ENCODE measurements at places on chromosomes 12 and 14. TPM values are rescaled to one million over a fixed set of nuclear protein-coding genes. Genes with fewer than 3 reads are reported as not detected.
A peak's percentile ranks its signal among the peaks of the same experiment; 100 is the strongest.

GRCh38 chr14:22070119-22070982 is 396.7 kb upstream of the OR4E1 start:
- H3K4me3 ChIP-seq, result peak overlapping the region; percentile 79
- peak overlapping the region; percentile 89 for H3K27ac ChIP-seq
- no peaks in the 10 kb centered on the region for H3K36me3 ChIP-seq
- H3K27me3 ChIP-seq, result no peaks in the 10 kb centered on the region

DNA sequence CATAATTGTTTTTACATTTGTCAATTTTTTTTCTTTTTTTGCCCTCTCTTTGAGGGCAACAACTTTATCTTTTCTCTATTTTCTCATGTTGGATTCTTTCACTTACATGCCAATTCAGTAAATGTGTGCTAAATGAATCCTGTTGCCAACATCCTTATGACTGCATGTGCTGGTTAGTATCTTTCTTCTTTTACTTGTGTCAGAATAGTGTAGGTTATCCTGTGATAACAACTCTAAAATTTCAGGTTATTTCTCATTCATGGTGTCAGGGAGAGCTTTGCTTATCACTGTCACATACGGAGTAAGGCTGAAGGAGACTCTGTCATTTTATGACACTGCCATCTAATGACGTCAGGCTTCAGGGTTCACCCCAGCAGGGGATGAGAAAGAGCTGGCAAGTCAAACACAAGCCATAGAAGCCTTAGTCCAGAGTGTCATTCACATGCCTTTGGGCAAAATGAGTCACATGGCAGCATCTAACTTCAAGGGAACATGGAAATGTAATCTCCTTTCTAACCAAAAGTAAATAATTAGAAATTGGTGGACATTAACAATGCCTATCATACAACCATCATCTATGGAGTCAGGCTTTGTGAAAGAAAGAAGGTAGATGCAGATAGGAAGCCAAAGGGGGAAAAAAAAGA is 242.5 kb upstream of the ATP2B1 start:
- H3K36me3 ChIP-seq, result no peaks in the 10 kb centered on the region
- no peak overlapping the region for H3K27ac ChIP-seq
- peaks cover 46% of the 10 kb centered on the region for H3K4me1 ChIP-seq
- H3K4me3 ChIP-seq, result no peak overlapping the region
- no peaks in the 10 kb centered on the region for H3K27me3 ChIP-seq

DNA sequence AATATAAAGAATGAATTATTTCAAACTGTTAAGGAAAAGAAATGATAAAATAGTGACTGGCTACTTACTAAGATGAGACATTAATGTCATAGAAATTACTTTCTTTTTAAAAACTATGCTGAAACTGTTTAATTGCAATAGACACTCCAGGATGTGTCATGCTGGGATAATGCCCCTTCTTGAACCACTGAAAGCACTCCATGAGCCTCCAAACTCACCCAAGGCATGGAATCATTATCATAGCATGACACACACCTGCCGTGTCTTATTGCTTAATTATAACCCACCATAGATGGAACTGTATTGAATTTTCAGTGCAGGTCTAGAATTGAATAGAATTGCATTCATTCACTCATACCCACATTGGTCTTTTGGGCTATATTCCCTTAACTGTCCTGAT is 4.3 kb downstream of the MBIP start:
- H3K27ac ChIP-seq, result peak overlapping the region; percentile 56
- H3K4me1 ChIP-seq, result peaks cover 46% of the 10 kb centered on the region
- peaks cover 25% of the 10 kb centered on the region for H3K36me3 ChIP-seq
- no peaks in the 10 kb centered on the region for H3K27me3 ChIP-seq

DNA sequence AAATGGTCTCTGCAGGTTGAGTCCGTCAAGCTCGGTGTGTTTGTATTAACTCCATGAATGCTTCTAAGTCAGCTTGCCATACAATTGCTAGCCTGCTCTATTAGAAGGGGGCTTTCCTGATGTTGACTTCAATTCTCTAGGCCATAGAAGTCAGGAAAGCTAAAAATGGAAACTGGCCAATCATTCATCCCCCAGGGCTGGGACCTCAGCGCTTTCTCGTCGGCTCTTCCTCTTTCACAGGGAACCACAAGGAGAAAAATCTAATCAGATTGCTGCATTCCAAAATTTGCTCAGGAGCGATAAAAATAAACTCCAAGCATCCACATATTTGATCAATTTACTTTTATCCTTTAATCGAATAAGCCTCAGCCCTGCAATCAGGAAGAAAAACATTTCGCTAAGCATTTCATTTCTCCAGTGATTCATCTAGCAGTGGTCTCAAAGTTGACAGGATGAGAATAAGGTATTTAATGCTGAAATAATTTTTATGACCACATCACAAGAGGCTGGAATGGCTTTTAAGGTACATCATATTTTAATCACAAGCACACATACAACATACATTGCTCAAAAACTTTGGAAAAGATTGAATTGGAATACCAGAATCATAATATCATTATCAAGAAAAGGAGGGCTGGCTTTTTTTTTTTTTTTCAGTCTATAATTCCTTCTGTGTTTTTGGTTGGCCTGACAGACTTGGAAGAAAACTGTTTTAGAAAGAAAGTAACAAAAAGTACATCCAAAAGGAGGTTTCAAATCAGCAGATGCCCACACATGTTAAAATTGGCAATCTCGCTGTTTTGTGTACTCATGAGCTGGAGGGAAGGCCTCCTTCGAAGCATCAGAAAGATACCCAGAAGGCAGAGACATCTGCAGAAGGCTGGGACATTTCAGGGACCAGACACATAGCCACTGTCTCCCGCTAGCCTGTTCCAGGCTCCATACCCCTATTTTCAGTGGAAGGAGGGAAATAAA is 316.3 kb downstream of the NUAK1 start:
- H3K4me3 ChIP-seq, result no peak overlapping the region
- H3K27ac ChIP-seq, result no peak overlapping the region
- DNase-seq, result no peak
- H3K4me1 ChIP-seq, result no peaks in the 10 kb centered on the region

GRCh38 chr12:110116623-110117022 is 7.5 kb upstream of the IFT81 start:
- peaks cover 8% of the 10 kb centered on the region for H3K27me3 ChIP-seq
- H3K4me1 ChIP-seq, result no peaks in the 10 kb centered on the region
- H3K36me3 ChIP-seq, result no peaks in the 10 kb centered on the region

GRCh38 chr12:870378-870777 is 79.1 kb downstream of the RAD52 start:
- H3K27ac ChIP-seq, result no peak overlapping the region
- H3K36me3 ChIP-seq, result peaks cover 25% of the 10 kb centered on the region
- peaks cover 13% of the 10 kb centered on the region for H3K4me1 ChIP-seq
- H3K4me3 ChIP-seq, result no peak overlapping the region
- no peaks in the 10 kb centered on the region for H3K27me3 ChIP-seq

GRCh38 chr12:99027461-99027860 is 382.4 kb downstream of the APAF1 start:
- H3K27ac ChIP-seq, result no peak overlapping the region
- H3K27me3 ChIP-seq, result peaks cover 9% of the 10 kb centered on the region
- H3K36me3 ChIP-seq, result no peaks in the 10 kb centered on the region
- no peak for DNase-seq
- no peak overlapping the region for H3K4me3 ChIP-seq
- no peaks in the 10 kb centered on the region for H3K4me1 ChIP-seq

DNA sequence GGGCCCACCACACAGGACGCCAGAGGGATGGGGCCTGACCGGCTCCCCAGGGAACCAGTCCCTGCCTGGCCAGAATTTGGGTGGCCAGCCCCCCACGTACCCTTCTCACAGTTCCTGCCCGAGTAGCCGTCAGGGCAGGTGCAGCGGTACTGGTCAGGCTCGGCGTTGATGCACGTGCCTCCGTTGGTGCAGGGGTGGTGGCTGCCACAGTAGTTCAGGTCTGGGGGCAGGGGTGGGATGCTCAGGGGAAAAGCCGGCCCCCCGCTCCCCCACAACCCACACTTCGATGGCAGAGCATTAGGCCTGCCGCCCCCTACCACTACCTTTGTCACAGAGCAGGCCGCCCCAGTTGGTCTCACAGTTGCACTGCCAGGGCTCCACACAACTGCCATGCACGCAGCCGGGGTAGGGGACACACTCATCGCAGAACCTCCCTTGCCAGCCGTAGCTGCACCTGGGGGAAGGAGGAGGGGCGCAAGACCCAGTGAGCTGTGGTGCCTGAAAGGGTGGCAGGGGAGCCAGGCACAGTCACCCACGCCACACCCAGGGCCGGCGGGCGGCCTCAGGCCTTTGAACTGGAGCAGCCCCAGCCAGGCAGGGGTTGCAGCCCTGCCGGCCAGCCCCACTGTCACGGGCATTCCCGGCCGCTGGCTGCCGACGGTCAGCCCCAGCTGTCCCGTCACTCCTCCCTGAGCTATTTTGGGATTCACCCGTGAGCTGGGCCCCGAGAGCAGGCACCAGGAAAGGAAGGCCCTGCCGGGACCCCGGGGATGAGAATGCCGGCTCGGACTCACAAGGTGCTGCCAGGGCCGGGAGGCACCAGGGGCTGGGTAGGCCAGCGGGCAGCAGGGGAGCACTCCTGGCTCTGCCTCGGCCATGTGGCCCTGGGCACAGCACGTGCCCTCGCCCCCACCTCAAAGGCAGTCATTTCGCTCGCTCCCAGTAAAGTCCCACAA is 16.5 kb downstream of the JAG2 start:
- no peak overlapping the region for H3K4me3 ChIP-seq
- H3K27me3 ChIP-seq, result no peaks in the 10 kb centered on the region
- no peaks in the 10 kb centered on the region for H3K4me1 ChIP-seq

- peak overlapping the region; percentile 38 for H3K27ac ChIP-seq
- peak overlapping the region; percentile 85 for H3K4me3 ChIP-seq
- DNase-seq, result peak; percentile 73
These were observed 1.4 kb upstream of the FOS start for GRCh38 chr14:75277008-75277814.

GRCh38 chr12:85092814-85093370 is 56.7 kb downstream of the LRRIQ1 start:
- no peak overlapping the region for H3K4me3 ChIP-seq
- no peaks in the 10 kb centered on the region for H3K36me3 ChIP-seq
- no peaks in the 10 kb centered on the region for H3K27me3 ChIP-seq
- no peak overlapping the region for H3K27ac ChIP-seq
- no peak for DNase-seq
- H3K4me1 ChIP-seq, result no peaks in the 10 kb centered on the region

DNA sequence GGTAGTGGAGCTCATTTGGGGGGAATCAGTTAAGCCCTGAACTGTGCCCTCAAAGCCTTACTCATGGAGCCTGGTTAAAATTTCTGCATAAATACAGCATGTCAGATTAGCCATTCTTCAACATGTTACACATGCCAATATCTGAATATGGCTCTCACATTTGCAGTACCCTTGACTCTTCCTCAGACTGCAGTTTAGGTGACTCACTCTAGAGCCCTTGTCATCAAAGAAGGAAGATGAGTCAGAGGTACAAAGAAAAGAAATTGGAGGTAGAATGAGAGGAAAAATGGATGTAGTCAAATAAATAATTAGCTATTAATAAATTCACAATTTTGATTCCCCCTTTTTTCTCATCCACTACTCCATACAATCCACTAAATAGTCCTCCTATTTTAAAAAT is 23.6 kb upstream of the OR4K2 start:
- no peak for DNase-seq
- H3K4me3 ChIP-seq, result no peak overlapping the region
- peaks cover 6% of the 10 kb centered on the region for H3K27me3 ChIP-seq
- no peaks in the 10 kb centered on the region for H3K36me3 ChIP-seq
- no peaks in the 10 kb centered on the region for H3K4me1 ChIP-seq

DNA sequence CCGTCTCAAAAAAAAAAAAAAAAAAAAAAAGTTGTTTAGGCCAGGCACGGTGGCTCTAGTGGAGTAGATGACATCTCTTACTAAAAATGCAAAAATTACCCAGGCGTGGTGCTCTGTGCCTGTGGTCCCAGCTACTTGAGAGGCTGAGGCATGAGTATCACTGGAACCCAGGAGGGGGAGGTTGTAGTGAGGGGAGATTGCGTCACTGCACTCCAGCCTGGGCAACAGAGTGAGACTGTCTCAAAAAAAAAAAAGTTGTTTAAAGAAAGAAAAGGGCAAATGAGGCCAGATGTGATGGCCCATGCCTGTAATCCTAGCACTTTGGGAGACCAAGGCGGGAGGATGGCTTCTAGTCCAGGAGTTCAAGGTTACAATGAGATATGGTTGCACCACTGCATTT is 36.6 kb upstream of the SPPL3 start:
- no peaks in the 10 kb centered on the region for H3K36me3 ChIP-seq
- H3K4me1 ChIP-seq, result peaks cover 8% of the 10 kb centered on the region
- H3K4me3 ChIP-seq, result no peak overlapping the region
- DNase-seq, result no peak
- peaks cover 2% of the 10 kb centered on the region for H3K27me3 ChIP-seq
- H3K27ac ChIP-seq, result no peak overlapping the region

DNA sequence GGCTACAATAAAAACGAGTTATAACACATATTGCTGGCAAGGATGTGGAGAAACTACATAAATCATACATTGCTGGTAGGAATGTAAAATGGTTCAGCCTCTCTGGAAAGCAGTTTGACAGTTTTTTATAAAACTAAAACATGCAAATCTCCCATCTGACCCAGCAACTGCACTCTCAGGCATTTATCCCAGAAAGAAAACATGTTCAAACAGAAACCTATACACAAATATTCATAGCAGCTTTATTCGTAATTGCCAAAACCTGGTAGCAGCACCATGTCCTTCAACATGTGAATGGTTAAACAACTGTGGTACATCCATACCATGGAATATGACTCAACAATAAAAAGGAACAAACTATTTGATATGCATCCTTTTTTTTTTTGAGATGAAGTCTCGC is 10.1 kb upstream of the TMCC3 start:
- no peak for DNase-seq
- H3K36me3 ChIP-seq, result no peaks in the 10 kb centered on the region
- no peaks in the 10 kb centered on the region for H3K4me1 ChIP-seq
- no peak overlapping the region for H3K27ac ChIP-seq
- H3K4me3 ChIP-seq, result no peak overlapping the region

- peaks cover 13% of the 10 kb centered on the region for H3K27me3 ChIP-seq
- H3K36me3 ChIP-seq, result no peaks in the 10 kb centered on the region
- H3K4me3 ChIP-seq, result no peak overlapping the region
- DNase-seq, result peak; percentile 69
- H3K4me1 ChIP-seq, result peaks cover 12% of the 10 kb centered on the region
These were observed 62.5 kb downstream of the DRAM1 start for GRCh38 chr12:101939856-101940265.

GRCh38 chr12:70330158-70330557 is 35.9 kb upstream of the KCNMB4 start:
- DNase-seq, result no peak
- peaks cover 30% of the 10 kb centered on the region for H3K4me1 ChIP-seq
- H3K36me3 ChIP-seq, result peaks cover 28% of the 10 kb centered on the region

GRCh38 chr12:111628505-111629260 is 29.6 kb upstream of the ATXN2 start:
- no peaks in the 10 kb centered on the region for H3K27me3 ChIP-seq
- no peak overlapping the region for H3K27ac ChIP-seq
- no peaks in the 10 kb centered on the region for H3K36me3 ChIP-seq
- no peak overlapping the region for H3K4me3 ChIP-seq

- H3K27ac ChIP-seq, result no peak overlapping the region
- H3K4me3 ChIP-seq, result no peak overlapping the region
- peaks cover 41% of the 10 kb centered on the region for H3K27me3 ChIP-seq
- DNase-seq, result no peak
- no peaks in the 10 kb centered on the region for H3K36me3 ChIP-seq
These were observed 58.8 kb downstream of the TMEM30B start for GRCh38 chr14:61222388-61222787.

IAPP gene
- total RNA-seq, result not detected

DNA sequence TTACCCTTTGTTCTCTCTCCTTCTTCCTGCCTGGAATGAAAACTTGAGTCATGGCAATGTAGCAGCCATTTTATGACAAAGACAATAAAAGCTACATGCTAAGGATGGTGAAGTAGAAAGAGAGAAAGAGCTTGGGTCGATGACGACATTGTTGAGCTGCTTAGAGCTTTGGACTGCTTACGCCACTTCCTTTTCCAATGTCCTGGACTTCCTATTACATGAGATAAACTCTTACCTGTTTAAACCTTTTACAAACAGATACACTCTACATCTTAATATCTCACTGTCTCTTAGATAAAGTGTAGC is 70.1 kb downstream of the PEBP1 start:
- H3K4me1 ChIP-seq, result peaks cover 5% of the 10 kb centered on the region
- no peaks in the 10 kb centered on the region for H3K36me3 ChIP-seq
- DNase-seq, result no peak

Measured in activated CD4-positive, alpha-beta T cell treated with anti-CD3 and anti-CD28 coated beads for 36 hours (primary cell).